SIG-M5 (cell line): ENCODE measurements at places on chromosomes 11 and 22.

DNA sequence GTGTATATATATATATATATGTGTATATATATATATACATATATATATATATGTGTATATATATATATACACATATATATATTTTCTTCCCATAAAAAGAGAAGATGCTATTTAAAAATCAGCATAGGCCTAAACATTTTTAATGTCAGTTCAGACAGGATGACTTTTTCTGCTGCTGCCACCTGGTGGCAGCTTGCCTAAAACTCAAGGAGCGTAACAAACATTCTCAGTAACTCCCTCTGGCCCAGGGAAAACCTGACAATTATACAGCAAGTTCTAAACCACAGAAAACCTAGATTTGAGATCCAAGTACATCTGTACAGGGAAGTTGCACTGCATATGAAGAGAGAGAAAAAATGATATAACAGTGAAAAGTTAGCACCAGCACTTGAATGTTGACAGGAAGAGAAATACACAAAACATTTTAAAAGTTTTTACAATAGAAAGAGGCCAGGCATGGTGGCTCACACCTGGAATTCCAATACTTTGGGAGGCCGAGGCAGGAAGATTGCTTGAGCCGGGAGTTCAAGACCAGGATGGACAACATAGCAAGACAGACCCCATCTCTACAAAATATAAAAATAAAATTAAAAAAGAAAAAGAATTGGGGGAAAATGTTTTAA, 16.6 kb downstream of the OR8A1 start:
- DNase-seq, result no peak

GRCh38 chr11:65579291-65579690, 3.4 kb downstream of the EHBP1L1 start:
- no peak for DNase-seq

DNA sequence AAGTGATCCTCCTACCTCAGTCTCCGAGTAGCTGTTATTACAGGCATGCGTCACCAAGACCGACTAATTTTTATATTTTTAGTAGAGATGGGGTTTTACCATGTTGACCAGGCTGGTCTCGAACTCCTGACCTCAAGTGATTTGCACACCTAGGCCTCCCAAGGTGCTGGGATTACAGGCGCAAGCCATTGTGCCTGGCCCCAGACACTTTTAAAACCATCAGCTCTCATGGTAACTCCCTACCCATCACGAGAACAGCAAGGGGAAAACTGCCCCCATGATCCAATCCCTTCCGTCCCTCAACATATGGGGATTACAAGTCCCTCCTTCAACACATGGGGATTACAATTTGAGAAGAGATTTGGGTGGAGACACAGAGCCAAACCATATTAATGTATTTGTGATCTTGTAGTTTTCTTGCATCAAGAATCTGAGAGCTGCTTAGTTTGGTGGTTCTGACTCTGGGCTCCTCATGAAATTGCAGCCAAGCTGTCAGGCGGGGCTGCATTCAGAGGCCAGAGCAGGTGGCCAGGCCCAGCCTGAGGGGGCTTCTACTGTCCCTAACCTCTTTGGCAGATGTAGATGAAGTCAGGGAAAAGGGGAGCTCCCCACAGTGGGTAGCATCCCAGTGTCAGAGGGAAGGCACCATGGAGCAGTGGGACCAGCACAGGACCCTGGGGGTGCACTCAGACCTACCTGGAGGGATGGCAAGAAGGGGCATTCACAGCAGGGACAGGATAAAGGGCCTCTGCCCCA, 31.2 kb upstream of the PRAME start:
- no peak for DNase-seq

DNA sequence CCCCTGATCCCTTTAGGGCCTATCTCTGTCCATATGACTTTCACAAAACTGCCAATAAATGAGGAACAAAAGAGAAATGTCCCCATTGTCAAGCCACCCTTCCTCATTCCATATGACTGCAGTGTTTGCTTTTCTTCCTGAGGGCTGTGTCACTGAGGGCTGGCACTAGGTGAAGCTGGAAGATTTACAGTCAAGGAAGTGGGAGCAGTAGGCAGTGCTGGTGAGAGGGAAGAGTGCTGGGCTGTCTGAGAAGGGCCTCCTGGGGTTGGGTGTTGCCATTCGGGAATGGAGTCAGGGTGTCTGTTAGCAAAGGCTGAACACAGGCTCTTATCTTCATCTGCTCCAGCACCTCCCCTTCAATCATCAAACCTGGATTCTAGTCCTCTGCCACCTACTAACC, 30.9 kb downstream of the INSC start:
- no peak for DNase-seq

DNA sequence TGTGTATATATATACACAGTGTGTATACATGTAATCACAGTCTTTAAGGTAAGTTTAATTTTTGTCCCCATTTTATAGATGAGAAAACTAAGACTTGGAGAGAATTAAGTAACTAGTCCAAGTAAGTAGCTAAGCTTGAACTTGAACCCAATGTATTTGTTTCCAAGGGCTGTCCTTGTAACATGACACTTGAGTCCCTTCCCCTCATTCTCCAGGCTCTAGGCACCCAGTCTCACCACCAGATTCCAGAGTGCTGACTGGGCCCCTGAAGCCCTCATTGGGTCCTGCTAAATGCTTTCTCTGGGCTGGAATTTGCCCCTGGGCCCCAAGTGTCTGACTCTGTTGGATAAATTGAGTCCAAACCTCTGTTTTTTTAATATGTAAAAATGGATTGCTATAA, 45.5 kb downstream of the ADM start:
- no peak for DNase-seq
